ENCODE measurements at places on chromosomes 16 and 17. TPM values are rescaled to one million over a fixed set of nuclear protein-coding genes. Genes with fewer than 3 reads are reported as not detected.

CD300C gene
- 1.5 TPM for total RNA-seq

PRR15L gene
- total RNA-seq, result 68.6 TPM

CBFB gene
- 13.1 TPM for total RNA-seq

WBP2 gene
- 63.6 TPM for total RNA-seq

SPATA32 gene
- total RNA-seq, result not detected

Data from pancreas (tissue), 10 donors.